ENCODE measurements at places on chromosomes 3 and 15.
A peak's percentile ranks its signal among the peaks of the same experiment; 100 is the strongest.

- DNase-seq = no peak
Measured at GRCh38 chr3:72559385-72559784, 288.9 kb downstream of the SHQ1 start.

DNA sequence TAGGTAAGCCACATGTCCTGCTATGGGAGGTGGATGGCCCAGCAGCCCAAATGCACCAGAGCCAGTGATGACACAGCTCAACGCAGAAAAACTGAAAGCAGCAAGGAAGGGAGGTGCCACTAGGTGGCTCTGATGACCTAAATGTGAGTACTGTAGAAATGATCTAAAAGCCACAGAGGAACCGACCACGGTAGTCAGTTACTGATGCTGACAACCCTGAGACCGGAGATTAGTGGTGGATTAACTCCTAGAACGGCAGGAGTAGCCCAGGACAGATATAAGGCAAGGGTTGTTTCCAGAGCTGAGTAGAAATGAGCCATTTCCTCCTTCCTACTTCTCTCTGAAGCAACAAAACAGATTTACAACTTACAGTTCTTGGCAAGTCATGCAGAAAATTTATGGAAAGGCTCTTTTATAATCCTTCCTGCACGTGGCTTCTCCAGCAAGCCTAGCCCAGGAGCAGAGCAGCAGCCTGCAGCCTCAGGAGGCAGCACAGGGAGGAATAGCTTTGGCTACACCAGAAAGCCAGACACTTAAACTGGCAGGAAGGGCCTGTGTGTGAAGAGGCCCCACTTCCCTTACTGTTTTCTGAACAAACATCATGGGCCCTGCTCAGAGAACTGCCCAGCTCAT, 13.1 kb downstream of the FBXL22 start:
- DNase-seq = peak; percentile 72

DNA sequence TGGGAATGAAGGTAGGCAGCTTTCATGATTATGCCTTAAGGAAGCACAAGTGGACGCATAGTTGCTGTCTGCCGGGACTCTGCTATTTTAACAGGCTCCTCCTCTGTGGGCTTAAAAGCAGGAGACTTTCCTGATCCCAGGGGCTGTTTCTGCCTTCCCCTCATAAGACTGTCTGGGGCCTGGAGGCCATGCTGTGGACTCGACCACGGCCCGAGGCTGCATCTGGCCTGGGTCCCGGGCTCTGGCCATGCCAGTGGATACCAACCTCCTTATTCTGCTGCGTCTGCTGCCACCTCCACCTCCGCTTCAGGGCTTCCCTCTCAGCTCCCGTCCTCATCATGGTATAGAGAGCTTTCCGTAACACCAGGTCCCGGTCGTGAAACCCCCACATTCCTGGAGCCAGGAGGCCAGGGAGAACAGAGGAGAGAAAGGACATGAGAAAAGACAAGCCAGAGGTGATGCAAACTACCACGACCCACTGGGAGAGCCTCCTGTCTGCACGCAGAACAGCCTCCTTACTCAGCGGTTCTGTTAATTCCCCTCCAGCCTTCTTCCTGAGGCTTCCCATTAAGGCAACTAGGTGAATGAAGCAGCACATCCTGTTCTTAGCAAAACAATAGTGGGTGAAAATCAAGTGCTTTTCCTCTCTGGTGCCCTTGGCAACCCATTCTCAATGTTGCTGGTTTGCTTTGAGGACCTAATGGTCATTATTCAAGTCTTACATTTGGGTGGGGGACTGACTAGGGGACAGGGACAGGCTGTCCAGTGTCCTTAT, 200.5 kb downstream of the KLF13 start:
- peak; percentile 61 for DNase-seq

- no peak for DNase-seq
Measured at GRCh38 chr3:65531499-65531898, 507.2 kb downstream of the MAGI1 start.

DNA sequence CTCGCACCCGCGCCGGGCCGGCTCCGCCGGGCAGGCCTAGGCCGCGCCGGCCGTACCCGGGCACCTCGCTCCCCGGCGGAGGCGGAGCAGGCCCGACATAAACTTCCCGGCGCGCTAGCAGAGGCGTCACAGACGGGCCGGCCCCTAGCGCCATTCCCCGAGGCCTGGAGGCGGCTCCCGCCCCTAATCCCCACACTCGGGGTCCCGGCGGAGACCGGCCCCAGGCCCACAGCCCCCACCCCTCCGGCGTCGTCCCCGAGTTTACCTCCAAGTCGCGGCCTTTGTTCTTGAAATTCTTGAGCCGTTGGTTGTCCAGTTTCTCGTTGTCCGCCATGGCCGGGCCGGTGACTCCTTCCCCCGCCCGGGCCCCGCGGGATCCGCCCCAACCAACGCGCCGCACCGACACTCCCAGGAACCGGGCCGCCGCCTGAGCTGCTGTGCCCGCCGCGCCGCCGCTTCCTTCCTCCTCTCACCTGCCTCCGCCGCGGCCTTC, 376 bp downstream of the KPNA4 start:
- peak; percentile 63 for DNase-seq

GRCh38 chr3:152198665-152199064, 70.1 kb upstream of the MBNL1 start:
- DNase-seq = no peak

DNA sequence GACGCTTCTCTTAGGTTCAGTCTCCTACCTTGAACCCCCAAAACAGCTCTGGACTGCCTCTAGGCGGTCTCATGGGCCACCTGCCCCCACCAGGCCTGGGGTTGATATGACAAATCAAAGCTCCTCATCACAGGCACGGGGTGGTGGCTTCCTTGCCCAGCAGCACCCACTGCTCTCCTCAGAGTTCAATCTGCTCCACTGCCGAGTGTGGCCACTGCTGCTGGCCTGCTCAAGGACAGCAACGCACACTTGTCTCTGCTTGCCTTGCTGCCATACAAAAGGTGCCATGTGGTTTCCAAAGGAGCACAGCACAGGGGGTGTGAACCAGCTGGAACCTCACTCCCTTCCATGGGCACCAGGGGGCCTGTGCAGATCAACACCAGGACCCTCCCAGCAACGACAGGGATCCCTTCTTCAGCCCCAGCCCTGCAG, 10.2 kb downstream of the KBTBD13 start:
- DNase-seq = no peak

DNA sequence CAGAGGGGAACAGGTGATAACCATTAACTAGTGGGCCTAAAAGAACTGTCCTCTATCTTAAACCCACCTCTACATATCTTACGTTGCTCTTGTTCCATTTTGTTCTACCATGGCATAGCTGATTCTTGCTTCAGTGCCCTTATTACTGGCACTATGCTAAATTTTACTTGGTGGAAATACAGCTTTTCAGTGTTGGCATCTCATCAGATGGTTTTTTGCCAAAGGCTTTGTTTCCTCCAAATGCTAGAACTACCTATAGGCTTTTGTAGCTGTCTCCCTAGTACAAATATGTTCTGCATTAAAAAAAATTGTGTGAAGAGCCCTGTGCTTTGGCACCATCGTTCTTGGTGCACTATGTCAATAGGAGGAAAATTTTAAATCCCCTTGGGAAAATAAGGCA, 145.0 kb upstream of the ZBTB20 start:
- DNase-seq = no peak

- DNase-seq = no peak
Measured at GRCh38 chr15:33913459-33913858, 54.8 kb upstream of the CHRM5 start.

DNA sequence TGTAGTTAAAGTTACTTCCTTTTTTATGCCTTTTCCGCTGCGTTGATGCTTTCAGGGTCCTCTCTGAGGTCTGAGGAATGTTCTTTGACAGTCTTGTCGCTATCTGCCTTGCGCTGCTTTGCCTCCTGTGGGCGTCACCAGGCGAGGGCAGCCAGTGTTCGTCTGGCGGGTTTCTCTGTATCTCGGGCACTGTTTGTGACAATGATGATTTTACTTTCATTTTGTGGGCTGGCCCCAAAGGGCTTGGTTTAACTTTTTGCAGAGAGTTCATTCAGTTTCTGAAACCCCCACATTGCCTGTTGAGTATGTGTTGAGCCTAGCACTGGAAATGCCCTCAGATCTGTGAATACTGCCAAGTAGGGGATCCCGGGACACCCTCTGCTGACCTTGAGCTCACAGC, 24.6 kb upstream of the SACM1L start:
- DNase-seq = no peak

DNA sequence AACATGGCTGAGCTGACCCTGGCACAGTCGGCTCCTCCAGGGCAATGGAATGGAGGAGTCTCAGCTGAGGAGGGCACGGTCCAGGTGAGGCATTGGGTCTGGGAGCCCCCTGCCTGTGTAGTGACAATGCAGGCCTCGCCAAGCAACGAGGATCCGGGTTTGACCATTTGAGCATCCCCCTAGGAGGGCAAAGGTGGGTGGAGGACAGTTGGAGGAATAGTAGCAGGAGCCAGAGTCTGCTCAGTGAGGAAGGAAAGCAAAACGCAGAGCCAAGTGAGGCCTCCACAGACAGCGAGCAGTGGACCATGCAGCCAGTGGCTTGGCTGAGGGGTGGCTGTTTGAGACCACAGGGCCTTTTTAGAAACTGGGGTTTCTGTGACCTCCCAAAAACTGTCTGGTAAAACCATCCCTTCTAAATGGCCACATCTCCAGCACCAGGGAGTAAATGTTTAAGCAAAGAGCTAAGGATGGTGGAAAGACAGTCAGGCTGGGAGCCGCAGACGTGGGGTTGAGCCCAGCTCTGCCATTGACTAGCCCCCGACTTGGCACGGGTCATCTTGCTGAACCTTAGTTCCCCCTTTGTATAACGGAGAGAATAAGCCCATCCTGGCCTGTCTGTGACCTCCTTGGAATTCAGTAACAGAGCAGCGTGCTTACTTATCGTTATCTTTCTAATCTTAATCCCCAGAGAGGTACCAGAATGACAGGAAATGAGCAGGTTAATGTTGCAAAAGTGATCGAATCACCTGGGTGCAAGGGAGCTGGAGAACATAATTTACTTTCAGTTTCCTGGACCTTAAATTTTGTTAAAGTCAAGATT, 46.8 kb downstream of the CMTM6 start:
- no peak for DNase-seq

DNA sequence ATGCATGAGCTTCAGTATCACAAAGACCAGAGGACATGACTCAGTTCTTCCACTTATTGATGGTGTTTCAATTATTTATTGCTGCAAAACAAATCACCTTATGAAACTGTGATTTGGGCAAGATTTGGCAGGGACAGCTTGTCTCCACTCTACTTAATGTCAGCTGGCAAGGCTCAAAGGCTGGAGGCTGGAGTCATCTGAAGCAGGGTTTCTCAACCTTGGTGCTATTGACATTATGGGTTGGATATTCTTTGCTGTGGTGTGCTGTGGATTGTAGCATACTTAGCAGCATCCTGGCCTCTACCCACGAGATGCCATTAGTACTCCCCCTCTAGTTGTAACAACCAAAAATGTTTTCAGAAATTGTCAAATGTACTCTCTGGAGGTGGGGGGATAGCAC, 138.8 kb upstream of the PEX5L start:
- no peak for DNase-seq

GRCh38 chr3:158920371-158920770, 118.5 kb downstream of the MFSD1 start:
- DNase-seq = no peak

GRCh38 chr15:57158997-57159668, 217.2 kb upstream of the CGNL1 start:
- peak; percentile 85 for DNase-seq

DNA sequence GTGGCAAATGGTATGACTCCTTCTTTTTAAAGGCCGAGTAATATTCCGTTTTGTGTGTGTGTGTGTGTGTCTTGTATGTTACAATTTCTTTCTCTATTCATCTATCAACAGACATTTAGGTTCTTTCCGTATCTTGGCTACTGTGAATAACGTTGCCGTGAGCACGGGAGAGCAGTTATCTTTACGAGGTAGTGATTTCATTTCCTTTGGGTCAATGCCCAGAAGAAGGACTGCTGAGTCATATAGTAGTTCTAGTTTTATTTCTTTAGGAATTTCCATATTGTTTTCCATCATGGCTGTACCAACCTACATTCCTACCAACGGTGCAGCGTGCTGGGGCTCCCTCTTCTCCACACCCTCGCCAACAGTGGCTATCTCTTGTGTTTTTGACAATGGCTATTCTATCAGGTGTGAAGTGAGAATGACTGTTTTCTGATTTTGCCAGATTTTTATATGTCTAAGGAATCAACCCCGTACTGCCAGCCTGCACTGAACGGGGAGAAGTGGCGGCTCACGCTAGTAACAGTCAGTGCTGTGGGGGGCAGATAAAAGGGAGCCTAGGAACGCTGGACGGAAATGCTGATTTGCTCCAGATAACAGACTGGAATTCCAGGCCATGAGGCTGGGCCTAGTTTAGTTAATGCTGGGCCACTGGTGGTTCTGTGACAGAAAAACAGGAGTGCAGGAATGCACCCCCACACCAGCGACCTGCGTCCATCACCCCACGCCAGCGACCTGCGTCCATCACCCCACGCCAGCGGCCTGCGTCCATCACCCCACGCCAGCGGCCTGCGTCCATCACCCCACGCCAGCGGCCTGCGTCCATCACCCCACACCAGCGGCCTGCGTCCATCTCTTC, 168.1 kb downstream of the XXYLT1 start:
- DNase-seq = no peak

DNA sequence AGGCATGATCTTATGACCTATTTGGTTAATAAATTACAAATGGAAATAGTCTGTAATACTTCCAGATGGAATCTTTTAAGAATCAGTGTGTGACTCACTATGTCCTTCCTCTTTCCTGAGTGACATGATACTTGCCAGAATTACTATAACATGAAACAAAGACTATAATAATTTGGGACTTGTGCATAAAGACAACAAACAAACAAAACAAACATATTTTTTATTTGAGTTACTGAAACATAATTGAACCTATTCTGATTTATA, 1268.1 kb downstream of the OTOL1 start:
- DNase-seq = no peak

- no peak for DNase-seq
Measured at GRCh38 chr15:86765281-86765680, 685.6 kb downstream of the AGBL1 start.

GRCh38 chr3:178421069-178421468, 115.2 kb upstream of the KCNMB2 start:
- no peak for DNase-seq

DNA sequence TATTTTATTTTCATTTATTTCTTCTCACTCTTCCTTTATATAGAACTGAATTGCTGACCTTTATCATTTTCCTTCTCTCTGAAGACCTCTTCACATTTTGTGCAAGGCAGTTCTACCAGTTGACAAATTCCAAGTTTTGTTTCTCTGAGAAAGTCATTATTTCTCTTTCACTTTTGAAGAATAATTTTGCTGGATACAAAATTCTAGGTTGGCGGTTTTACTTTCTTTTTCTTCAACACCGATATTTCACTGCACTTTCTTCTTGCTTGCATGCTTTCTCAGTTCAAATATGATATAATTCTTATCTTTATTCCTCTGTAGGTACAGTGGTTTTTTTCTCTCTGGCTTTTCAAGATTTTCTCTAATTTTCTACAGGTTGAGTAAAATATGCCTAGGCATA, 15.9 kb downstream of the RFX7 start:
- DNase-seq = no peak

- DNase-seq = no peak
Measured at GRCh38 chr15:85772668-85773067, 22.1 kb downstream of the KLHL25 start.
